ENCODE measurements at places on chromosomes 5 and 9.

GRCh38 chr9:116267021-116267420 lies 113.4 kb downstream of the PAPPA start:
- no peak for DNase-seq

GRCh38 chr9:39588500-39589137 lies 233.2 kb downstream of the SPATA31A1 start:
- DNase-seq = no peak

GRCh38 chr9:107786561-107786960 lies 297.0 kb upstream of the KLF4 start:
- DNase-seq = no peak

GRCh38 chr5:62100201-62100600 lies 205.8 kb upstream of the KIF2A start:
- no peak for DNase-seq

- DNase-seq = no peak
Measured at GRCh38 chr5:17315710-17316221, 98.3 kb downstream of the BASP1 start.

- no peak for DNase-seq
Measured at GRCh38 chr5:115946655-115947054, 15.6 kb upstream of the LVRN start.

- DNase-seq = no peak
Measured at GRCh38 chr5:132281856-132282614, 12.2 kb upstream of the SLC22A4 start.

DNA sequence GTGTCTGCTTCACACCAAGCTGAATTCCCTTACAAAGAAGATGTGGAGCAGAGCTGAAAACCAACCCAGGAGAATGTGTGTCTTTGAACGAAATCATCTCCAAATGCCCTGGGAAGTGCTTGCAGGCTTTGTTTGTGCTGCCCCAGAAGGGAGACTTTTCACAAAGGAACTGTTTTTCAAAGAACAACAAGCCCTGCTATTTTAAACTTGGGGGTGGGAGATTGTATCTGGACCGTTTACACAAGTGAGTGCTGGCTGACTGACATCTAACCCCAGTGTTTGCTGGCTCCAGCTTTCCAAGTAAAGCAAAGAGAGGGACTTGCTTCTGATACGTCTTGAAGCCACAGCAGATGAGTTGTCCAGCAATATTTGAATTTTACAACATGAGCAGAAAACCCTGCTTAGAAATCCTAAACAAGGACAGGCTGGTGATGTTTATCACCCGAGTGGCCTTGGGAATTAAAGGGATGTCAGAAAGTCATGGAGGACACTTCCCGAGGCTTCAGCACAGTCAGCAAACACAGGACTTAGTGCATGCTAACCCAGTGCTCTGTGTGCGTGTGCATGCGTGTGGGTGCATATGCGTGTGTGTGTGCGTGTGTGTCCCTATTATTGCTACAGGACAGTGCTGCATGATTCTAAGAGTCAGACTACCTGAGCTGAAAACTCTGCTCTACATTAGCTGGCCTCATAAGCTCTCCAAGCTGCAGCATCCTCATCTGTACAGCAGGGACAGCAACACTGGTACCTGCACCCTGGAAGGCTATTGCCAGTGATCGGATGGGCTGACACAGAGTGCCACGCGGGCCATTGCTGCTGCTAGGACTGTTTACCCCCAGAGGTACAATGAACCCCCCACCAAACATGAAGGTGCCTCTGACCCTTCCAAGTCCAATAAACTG lies 1.4 kb downstream of the ADAMTS12 start:
- DNase-seq = no peak

GRCh38 chr5:151413800-151414199 lies 33.6 kb upstream of the SLC36A1 start:
- no peak for DNase-seq

DNA sequence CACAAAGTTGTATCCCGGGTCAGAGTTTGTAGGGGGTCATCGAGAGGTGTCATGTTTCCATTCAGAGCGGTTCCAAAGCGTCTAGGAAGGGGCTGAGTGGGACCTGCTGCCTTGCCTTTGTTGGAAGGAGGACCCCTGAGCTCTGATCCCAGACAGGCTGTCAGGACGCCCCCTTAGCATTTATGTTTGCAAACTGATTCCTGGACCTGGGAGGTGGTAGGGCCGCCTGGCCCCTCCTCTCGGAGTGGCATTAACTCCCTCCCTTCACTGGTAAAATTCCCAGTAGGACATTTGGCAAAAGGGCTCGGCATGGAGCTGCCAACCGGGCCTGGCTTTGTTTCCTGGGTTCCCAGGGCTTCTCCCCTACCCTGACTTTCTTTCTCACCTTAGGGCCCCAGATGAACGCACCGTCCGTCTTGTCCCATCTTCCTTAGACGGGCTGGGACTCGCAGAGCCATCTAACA lies 2.5 kb downstream of the JADE2 start:
- no peak for DNase-seq

- no peak for DNase-seq
Measured at GRCh38 chr5:431001-431710, 11.8 kb upstream of the EXOC3 start.

DNA sequence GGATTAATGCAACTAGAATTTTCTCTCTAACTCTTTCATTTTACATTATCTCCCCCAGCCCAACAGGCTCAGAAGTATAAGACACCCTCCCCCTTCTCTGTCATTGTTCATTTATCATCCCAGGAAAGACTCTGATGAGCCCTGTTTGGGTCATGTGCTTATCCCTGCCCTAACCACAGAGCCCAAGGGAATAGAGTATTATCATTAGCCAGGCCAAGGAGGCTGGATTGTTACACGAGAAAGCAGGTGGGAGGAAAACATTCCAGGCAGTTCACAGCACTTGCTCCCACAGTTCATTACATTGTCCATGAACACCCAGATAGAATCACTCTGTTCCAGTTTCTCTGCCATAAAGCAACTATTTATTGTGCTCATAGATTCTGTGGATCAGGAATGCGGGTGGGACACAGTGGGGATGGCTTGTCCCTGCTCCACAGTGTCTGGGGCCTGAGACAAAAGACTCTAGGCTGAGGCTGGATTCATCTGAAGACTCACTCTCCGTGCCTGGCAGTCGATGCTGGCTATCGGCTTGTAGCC lies 59.5 kb upstream of the TMEM215 start:
- DNase-seq = no peak
